ENCODE measurements at places on chromosomes 1 and 21. TPM values are rescaled to one million over a fixed set of nuclear protein-coding genes. Genes with fewer than 3 reads are reported as not detected.
A peak's percentile ranks its signal among the peaks of the same experiment; 100 is the strongest.

TNFRSF14 gene
- 145 TPM for total RNA-seq

- no peak for DNase-seq
Observed at GRCh38 chr1:195714248-195714647, 894.0 kb downstream of the KCNT2 start.

DNA sequence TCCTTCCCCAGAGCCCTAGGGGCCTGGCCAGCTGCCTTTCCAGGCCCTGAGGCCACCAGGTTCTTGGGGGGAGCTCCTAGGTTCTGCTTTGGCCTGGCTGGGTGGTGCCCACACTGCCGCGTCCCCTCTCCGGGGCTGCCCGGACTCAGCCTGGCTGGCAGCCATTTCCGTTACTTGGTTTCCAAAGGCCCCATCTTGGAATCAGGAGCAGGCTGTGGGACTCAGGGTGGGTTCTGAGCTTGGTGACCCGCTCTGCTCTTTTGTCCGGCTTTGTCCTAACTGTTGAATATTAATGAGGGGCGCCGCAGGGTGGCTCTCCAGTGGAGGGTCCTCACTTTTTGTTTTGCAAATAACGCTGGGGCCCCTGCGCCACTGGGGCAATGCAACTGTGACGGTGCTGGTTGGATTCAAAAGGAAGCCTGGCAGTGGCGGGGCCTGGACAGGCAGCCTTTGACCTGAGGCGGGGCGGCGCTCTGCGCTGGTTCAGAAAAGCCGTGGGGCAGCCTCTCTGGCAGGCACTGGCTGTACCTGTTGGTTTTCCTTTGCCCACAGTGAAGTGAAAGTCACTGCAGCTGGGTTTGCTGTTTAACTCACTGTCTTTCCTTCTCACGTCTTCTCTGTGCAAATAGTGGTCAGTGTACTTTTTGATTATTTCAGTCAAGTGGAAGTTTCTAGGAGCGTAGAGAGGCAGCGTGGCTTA lies 20.2 kb downstream of the SKI start:
- no peak for DNase-seq

DNA sequence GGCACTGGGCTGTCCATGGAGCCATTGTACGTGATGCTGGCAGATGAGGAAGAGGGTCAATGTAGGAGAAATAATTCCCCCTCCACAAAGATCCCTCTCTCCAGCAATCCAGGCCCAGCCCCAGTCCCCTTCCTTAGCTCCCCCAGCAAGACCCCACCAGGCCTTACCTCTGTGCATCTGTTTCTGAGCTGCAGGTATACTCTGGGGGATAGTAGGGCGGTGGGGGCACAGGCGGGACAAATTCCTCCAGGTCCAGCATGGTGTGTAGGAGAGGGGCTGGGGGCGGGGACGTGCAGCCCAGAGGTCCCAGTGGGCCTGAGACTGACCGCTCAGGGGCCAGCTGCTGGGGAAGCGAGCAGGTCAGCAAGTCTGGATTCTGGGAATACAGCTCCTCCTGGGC lies 3.7 kb downstream of the ENTREP3 start:
- DNase-seq, result no peak

DNA sequence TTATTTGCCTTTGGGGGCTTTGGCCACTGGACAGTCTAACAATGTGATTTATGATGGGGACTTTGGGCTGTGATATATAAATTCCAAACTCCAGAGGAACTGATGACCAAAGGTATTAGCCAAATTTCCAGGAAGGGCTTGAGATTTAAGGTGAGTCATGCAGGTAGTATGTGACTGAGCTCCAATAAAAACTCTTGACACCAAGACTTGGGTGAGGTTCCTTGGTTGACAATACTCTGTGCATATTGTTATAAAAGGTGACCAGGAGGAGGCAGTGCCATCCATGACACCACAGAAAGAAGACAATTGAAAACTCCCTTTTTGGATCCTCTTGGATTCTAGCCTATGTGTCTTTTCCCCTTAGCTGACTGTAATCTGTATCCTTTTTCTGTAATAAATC lies 392.7 kb upstream of the LRRC7 start:
- DNase-seq, result no peak

- peak; percentile 65 for DNase-seq
Observed at GRCh38 chr1:117754061-117754969, 148.5 kb downstream of the TENT5C start.

- DNase-seq, result peak; percentile 31
Observed at GRCh38 chr1:179599623-179600249, 8.1 kb downstream of the TDRD5 start.

SPATA21 gene
- not detected for total RNA-seq

FAM78B gene
- 0.34 TPM for total RNA-seq

- DNase-seq, result no peak
Observed at GRCh38 chr1:218425647-218426342, 80.7 kb downstream of the TGFB2 start.

GRCh38 chr1:147851149-147851548 lies 51.4 kb upstream of the GJA8 start:
- no peak for DNase-seq

DNA sequence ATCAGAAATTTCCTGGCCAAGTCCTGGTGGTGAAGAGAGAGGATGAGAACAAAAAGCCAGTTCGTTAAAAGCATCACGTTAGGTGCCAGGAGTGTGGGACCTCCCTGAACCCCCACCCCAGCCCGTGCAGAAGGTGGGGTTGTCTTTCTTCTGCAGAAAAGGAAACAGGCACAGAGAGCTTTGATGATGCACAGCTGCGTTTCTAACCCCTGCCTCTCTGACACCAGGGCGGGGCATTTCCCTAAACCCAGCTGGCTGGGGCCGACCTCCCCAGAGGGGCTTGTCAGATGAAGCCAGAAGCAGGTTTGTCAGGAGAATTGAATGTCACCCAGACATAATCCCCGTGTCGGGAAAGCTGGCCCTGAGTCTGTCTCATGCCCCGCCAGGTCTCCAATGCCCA lies 189.3 kb upstream of the EDN2 start:
- peak; percentile 65 for DNase-seq

GRCh38 chr1:33836911-33837310 lies 27.0 kb upstream of the HMGB4 start:
- DNase-seq, result no peak

LMX1A gene
- not detected for total RNA-seq

LCE1F gene
- total RNA-seq, result not detected

KCNA2 gene
- total RNA-seq, result 0.25 TPM

DNA sequence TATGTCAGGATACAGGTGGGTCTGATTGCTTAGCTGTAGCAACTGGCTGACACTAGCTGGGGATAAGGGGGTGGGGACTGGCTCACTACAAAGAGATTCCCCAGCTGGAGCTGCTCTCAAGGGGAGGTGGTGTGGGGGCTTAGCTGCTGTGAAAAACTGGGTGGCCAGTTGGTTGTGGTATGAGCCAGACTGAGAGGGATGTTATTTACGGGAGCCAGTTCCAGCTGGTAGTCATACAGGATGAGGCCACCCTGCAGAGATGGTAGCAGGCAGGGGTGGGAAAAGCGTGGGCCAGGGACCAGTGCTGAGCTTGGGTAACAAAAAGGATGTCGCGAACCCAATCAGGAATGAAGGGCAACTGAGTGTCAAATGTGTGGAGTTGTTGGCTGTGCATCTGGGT lies 204.0 kb upstream of the C21orf91 start:
- no peak for DNase-seq

OR2T4 gene
- total RNA-seq, result not detected

- no peak for DNase-seq
Observed at GRCh38 chr1:210170220-210170619, 62.4 kb upstream of the SERTAD4 start.

DNA sequence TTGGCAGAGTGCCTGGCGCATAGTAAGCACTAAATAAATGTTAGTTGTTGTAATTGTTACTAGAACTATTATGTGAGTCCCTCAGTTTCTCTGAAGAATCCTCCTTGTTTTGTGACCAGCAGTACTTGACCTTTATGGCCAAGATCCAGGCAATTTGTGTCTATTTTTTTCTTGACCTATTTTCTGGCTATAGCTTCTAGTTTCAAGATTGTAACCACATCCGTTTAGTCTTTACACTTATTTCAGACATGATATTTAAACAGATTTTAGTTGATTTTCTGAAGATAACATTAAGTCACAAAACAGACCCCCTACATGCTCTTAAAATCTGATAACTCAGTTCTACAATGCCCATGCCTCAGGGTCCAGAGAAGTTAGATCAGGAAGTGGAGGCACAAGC lies 50.3 kb downstream of the CDC7 start:
- DNase-seq, result no peak

DNA sequence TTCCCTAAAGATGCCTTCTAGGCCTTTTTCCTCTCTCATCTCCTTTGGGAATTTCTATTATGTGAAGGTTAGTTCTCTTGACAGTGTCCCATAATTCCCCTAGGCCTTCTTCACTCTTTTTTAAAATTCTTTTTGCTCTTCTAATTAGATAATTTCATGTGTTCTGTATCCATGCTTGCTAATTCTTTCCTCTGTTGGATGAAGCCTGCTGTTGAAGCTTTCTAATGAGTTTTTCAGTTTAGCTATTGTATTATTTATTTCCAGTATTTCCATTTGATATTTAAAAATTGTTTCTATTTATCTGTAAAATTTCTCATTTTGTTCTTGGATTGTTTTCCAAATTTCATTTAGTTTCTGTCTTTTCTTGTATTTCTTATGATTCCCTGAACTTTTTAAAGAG lies 28.5 kb upstream of the FAM163A start:
- DNase-seq, result no peak

DNA sequence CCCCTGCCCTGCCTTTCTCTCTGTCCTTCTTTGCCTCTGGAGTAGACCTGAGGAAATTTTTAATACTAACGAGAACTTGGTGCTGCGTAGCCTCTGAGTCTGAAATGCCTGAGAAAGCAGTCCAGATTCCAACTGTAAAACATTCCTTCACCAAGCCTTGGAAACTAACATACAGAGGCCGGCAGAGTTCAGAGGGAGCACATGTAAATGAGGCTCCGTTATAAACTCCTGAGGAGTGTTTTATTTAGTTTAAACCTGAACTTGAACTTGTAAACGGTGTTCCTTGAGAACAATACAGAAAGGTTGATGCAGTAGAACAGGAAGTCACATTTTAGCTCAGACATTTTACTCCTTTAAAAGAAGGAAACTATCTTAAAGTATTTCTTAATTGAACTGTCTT lies 280.7 kb downstream of the TM2D1 start:
- DNase-seq, result no peak

KCNJ9 gene
- 0.04 TPM for total RNA-seq

All from activated CD4-positive, alpha-beta T cell treated with anti-CD3 and anti-CD28 coated beads for 36 hours (primary cell).